Sciatic nerve (tissue), 2 donors: ENCODE measurements at places on chromosomes 3 and 15. TPM values are rescaled to one million over a fixed set of nuclear protein-coding genes. Genes with fewer than 3 reads are reported as not detected.

Gene CEP152
- total RNA-seq = 11.1 TPM

Gene CA12
- 4.0 TPM for total RNA-seq

Gene MELTF
- total RNA-seq = 5.3 TPM

DNA sequence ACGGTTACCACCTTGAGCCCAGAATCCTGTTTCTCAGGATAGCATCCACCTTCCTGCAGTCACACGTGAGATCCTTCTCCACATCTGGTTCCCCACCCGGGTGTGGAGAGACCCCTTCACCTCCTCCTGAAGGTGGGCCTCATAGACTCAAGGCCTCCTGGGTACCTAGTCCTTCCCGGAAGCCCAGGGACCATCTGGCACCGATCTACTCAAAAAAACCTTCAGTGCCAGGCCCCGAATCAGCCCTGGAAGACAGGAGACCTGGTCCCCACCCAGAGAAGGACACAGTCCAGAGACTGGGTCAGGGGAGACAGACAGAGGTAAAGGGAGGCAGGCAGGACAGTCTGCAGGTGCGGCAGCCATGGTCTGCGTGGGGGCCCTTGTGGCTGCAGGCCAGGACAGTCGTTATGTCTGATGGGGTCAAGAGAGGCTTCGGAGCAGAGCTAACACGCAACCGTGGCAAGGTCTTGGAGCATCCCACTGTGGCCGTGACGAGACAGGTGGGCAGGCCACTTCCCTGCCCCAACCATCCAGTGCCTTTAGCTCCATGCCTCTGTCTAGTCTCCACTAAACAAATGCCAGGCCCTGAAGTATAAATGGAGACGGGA, 112.2 kb upstream of the ABHD17C start:
- DNase-seq = no peak

DNA sequence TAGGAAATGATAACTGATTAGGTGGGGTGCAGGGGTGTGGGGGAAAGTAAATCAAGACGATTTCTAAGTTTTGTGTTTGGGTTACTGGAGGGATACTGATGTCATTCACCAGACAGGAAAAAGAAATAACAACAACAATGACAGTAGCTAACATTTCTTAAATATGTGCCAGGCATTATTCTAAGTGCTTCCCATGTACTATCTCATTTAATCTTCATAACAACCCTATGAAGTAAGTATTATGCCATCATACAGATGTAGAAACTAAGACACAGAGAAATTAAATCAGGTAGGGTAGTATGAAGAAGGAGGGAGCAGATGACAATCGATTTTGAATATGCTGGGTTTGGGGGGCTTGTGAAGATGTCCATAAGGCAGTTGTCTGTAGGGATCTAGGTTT, 13.3 kb downstream of the MYO5A start:
- DNase-seq = no peak

DNA sequence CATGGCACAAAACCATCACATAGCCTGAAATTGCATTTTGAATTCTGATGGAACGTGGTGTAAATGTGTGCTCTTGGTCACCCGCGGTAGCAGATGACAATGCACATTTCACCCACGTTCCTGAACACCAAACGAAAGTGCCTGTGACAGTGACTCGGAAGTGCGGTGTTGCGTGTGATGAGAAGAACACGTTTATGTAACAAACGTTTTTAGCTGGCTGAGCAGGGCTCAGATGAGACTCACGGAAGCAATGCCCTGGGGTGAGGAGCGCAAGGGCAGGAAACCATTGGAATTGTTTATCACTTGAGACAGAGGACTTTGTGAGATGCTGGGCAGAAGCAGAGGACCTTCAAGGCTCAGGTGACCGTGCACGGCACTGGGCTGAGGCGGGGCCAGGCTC, 449.2 kb upstream of the CFAP20DC start:
- DNase-seq = no peak
